ENCODE measurements at places on chromosomes 6 and 20. TPM values are rescaled to one million over a fixed set of nuclear protein-coding genes. Genes with fewer than 3 reads are reported as not detected.

COL9A1 gene
- 0.18 TPM for total RNA-seq

ITPA gene
- 20.9 TPM for total RNA-seq

NKAIN4 gene
- total RNA-seq, result not detected

CRISP2 gene
- total RNA-seq, result not detected

BPIFB1 gene
- total RNA-seq, result not detected

GRCh38 chr6:140538926-140539325, 1164.5 kb upstream of the CITED2 start:
- H3K36me3 ChIP-seq, result no peaks in the 10 kb centered on the region
- no peaks in the 10 kb centered on the region for H3K27me3 ChIP-seq
- H3K4me1 ChIP-seq, result peaks cover 5% of the 10 kb centered on the region
- no peak overlapping the region for H3K4me3 ChIP-seq
- H3K27ac ChIP-seq, result no peak overlapping the region
- DNase-seq, result no peak

GRCh38 chr6:18087396-18088165, 34.9 kb downstream of the NHLRC1 start:
- no peak for DNase-seq
- H3K4me3 ChIP-seq, result no peak overlapping the region
- no peaks in the 10 kb centered on the region for H3K27me3 ChIP-seq
- H3K27ac ChIP-seq, result no peak overlapping the region

DNA sequence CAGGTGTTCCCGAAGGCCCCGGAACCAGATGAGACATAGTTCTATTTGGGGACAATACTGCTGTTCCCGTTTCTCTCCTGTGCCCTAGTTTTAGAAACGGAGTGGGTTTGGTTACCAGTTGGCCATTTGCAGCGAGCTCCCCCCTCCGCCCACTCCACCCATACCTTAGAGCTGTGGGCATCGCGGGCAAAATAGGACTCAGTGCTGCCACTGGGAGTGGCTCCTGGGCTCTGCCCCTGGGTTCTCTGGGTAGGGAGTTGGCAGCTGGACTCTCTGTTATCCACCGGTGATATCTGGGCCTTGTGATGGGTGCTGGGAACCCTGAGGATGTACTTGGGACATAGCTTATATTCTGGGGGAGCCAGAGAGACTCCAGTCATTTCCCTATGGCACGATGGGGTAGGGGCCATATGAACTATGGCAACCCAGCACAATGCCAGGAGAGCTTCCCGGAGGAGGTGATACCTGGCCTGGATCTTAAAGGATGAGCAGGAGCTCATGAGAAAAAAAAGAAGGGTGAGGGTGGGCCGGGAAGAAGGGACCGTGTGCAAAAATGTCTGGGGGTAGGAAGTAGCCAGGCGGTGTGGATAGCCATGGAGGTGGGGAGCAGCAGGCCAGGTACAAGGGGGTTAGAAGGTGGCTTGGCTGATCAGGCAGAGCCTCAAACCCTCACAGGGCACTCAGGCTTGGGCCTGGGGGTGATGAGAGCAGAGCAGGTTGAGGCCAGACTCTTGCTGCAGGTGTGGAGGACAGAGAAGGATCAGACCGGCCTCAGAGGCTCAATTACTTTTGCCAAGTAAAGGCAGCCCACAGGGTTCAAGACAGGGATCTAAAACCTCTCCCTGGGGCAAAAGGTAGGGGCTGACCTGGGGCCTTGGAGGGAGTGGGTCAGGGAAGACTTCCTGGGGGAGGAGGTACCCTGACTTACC, 9.6 kb downstream of the SRC start:
- no peaks in the 10 kb centered on the region for H3K4me1 ChIP-seq
- no peak overlapping the region for H3K27ac ChIP-seq
- no peaks in the 10 kb centered on the region for H3K36me3 ChIP-seq
- H3K27me3 ChIP-seq, result no peaks in the 10 kb centered on the region
- no peak for DNase-seq
- H3K4me3 ChIP-seq, result no peak overlapping the region

DNA sequence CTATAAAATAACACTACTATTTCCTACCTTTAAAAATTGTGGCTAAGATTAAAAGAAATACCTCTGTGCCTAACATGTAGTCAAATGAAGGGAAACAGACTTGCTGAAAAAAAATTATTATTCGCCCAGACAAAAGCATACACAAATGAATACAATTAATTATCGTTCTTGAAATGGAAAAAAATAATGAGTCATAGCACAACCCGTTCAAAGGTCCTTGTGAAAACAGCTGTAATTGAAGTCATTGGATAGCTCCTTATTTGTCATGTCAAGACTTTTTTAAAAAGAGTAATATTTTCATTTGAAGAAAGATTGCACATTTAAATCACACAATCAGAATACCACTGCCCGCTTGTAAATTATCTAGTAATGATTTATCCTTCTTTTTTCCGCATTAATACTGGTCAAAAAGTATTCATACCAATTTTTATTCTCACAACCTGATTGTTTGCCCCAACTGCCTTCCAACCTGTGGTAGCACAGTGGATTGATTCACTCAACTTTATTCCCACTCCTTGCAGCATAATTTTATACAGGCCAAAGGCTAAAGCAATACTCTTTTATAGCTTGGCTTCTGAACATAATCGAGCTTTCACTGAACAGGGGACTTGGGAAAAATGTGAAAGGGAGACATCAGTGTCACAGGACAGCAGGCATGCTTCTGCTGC, 655.2 kb upstream of the MAP3K7 start:
- H3K4me1 ChIP-seq, result no peaks in the 10 kb centered on the region
- H3K4me3 ChIP-seq, result no peak overlapping the region
- H3K36me3 ChIP-seq, result no peaks in the 10 kb centered on the region
- no peaks in the 10 kb centered on the region for H3K27me3 ChIP-seq

GRCh38 chr6:27755768-27756167, 156.4 kb downstream of the OR2B2 start:
- DNase-seq, result no peak
- H3K36me3 ChIP-seq, result no peaks in the 10 kb centered on the region
- no peak overlapping the region for H3K27ac ChIP-seq
- H3K4me3 ChIP-seq, result no peak overlapping the region

- H3K4me1 ChIP-seq, result no peaks in the 10 kb centered on the region
- no peaks in the 10 kb centered on the region for H3K27me3 ChIP-seq
- H3K27ac ChIP-seq, result no peak overlapping the region
- no peaks in the 10 kb centered on the region for H3K36me3 ChIP-seq
- DNase-seq, result no peak
These were observed 214.5 kb downstream of the TBX18 start for GRCh38 chr6:84549917-84550316.

- no peak for DNase-seq
- H3K4me3 ChIP-seq, result no peak overlapping the region
- no peaks in the 10 kb centered on the region for H3K27me3 ChIP-seq
- H3K4me1 ChIP-seq, result no peaks in the 10 kb centered on the region
- no peak overlapping the region for H3K27ac ChIP-seq
- no peaks in the 10 kb centered on the region for H3K36me3 ChIP-seq
These were observed 98.7 kb upstream of the FUT9 start for GRCh38 chr6:95917034-95917433.

GRCh38 chr6:44735630-44735963, 348.1 kb downstream of the CDC5L start:
- no peak overlapping the region for H3K27ac ChIP-seq
- peaks cover 13% of the 10 kb centered on the region for H3K4me1 ChIP-seq
- no peak for DNase-seq
- no peaks in the 10 kb centered on the region for H3K27me3 ChIP-seq
- no peak overlapping the region for H3K4me3 ChIP-seq

DNA sequence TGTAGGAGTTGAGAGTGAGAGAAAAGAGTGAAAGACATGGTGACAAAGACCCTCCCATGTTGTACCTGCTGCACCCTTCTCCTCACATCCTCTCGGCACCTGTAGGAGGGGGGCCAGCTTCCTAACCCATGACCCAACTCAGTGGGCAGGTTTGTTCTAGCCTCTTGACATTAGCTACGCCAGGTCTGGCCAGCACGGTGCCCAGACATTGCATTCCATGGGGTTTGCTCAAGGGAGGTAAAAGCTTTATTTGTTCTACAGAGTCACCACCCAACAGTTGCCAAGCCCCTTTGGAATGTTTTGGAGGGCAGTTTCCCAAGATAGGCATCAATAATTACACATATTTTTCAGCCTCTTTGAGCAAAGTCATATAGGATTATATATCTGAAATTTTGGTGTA, 22.7 kb upstream of the TGM6 start:
- H3K36me3 ChIP-seq, result no peaks in the 10 kb centered on the region
- H3K4me3 ChIP-seq, result no peak overlapping the region
- DNase-seq, result no peak
- no peaks in the 10 kb centered on the region for H3K4me1 ChIP-seq
- H3K27ac ChIP-seq, result no peak overlapping the region
